Dermis microvascular lymphatic vessel endothelial cell (primary cell): ENCODE measurements at places on chromosomes 5 and 9. TPM values are rescaled to one million over a fixed set of nuclear protein-coding genes. Genes with fewer than 3 reads are reported as not detected.

The ANKRD18B gene
- under 0.01 and 0.13 TPM in 2 replicates for total RNA-seq

The NOL6 gene
- 11.7 and 17.2 TPM in 2 replicates for total RNA-seq

The PCDHB11 gene
- total RNA-seq: 0.13 and 0.89 TPM in 2 replicates

The FOXD4L5 gene
- total RNA-seq: under 0.01 TPM in 1 of 2 replicates, not detected in the other

The ADGRD2 gene
- total RNA-seq: not detected in 2 replicates

The GABRP gene
- 1.1 and 1.2 TPM in 2 replicates for total RNA-seq

GRCh38 chr5:81164936-81165335 lies 68.2 kb upstream of the CKMT2 start:
- DNase-seq: no peak

DNA sequence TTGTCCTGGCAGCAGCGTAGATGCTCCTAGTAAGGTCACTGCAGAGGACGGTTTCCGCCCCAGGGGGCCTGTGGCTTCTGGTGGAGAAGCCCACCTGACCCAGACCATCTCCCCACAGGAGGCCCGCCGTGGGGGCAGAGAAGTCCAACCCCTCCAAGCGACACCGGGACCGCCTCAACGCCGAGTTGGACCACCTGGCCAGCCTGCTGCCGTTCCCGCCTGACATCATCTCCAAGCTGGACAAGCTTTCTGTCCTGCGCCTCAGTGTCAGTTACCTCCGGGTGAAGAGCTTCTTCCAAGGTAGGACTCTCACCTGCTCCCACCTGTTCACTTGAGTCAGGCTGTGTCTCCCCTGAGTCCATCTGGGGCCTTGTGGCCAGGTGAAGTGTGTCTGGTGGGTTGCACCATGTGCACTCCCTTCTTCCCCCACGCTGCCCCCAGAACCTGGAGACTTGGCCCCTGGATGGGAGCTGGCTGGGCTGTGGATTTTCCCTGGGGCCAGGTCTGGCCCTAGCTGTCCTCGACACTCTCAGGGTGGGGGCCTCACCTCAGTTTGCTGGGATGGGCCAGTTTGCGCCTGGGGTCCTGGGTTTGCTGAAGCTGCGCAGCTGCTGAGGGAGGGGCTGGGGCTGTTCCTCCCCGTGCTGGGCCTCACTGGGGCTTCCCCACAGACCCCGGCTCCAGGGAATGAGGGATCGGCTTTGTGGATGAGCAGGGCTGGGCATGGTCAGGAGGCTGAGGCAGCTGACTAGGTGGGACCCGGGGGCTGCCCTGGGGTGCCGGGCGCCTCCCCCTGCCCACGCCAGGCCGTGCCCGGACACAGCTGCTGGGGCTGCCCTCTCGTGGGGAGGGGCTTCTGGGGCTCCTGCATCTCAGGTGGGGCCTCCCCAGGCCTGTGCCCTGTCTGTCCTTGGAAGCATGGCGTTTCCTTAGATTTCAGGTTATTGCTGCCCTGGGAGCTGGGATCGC lies 32.4 kb downstream of the AHRR start:
- DNase-seq: no peak

DNA sequence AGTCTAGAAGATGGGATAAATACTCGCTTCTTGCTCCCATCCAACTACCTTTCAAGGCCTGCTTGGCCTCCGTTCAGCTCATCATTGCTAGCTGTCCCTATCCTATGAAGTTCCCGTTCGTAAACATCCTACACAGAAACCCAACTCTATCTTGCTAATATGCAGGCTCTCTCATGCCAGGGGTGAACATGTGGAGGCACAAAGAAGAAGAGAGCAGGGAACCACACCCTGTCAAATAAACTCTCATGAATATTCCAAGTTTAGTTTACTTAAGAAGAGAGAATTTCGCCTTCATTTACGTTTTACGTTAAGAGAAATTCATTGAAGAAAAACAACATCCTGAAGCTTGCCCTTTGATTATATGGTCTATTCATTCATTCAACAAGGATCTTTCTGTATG lies 7.9 kb upstream of the HSD17B3 start:
- DNase-seq: no peak

- no peak for DNase-seq
Measured at GRCh38 chr5:79318935-79319614, 83.1 kb downstream of the JMY start.

DNA sequence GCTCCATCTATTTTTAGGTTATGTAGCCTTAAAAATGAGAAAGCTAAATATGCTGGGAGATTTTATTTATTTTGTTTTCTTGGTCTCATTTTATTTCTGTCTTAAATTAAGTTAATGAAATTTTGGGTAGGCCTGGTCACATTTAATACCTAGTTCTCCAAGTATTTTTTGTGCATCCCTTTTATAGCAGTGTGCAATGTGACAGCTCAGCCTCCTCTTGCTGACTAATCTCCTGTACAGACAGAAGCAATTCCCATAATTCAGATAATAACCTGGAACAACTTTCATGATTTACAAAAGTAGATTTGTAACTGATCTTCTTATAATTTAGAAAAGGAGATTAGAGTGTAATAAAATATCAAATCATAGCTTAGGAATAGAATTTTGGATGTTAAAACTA lies 403.9 kb downstream of the ADGRV1 start:
- DNase-seq: no peak

GRCh38 chr5:102762562-102763227 lies 7.6 kb downstream of the PAM start:
- DNase-seq: no peak

DNA sequence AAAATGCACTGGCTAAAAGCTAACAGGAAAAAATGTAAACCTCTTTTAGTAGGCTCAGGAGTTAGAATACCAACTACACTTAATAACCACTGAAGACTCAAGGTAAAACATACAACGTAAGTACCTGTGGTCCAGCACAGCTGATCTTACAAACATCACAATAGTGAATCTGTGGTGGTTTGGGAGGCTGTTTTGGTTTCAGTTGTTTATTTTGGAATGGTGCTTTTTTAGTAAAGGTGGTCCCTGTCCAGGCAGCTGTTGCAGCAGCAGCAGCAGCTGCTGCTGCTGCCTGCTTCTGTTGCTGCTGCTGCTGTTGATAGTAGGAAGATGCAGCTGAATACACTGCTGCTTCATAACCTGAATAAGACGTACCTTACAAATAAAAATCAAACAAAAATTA lies 37.9 kb downstream of the ZFR start:
- no peak for DNase-seq

- peak; percentile 33 for DNase-seq
Measured at GRCh38 chr5:131671994-131672655, 37.1 kb upstream of the RAPGEF6 start.

- peak; percentile 40 for DNase-seq
Measured at GRCh38 chr9:132547976-132548730, 34.3 kb upstream of the BARHL1 start.

DNA sequence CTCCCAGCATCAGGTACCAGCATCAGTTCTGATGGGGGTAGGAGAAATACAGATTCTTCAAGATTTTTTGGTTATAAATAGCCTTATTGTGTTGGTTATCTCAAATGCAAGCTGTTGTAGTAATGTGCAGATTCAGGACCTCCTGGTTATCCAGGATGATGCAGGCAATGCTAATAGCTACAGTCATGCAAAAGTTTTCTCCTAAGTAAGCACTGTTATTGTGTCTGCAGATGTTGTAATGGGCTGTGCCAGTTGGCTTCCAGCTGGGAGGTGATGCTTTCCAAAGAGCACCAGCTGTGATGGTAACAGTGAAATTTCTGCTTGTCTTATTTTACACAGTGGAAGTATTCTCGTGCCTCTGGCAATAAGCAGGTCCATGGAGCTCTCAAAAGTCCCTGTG lies 719.2 kb upstream of the CTNND2 start:
- DNase-seq: no peak

DNA sequence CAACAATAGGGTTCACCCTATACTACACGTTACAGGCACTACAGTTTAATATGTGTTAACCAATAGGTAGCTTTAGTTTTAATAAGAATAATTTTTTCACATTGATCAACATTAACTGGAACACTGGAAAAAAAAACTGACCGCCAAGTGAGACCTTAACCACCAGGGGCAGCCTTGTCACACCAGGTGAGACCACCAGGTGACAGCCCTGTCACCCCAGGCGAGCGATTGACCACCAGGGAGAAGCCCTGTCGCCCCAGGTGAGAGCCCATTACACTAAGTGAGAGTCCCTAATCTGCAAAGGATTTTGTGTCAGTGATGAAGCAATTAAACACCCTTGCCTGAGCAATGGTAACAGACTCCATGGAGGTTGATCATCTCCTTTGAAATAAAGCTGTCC lies 75.4 kb upstream of the SYK start:
- no peak for DNase-seq

GRCh38 chr5:140041492-140042392 lies 1.4 kb downstream of the NRG2 start:
- peak; percentile 79 for DNase-seq

GRCh38 chr9:126819482-126819881 lies 14.6 kb downstream of the ZBTB43 start:
- DNase-seq: no peak
